ENCODE measurements at places on chromosomes 13 and 19. TPM values are rescaled to one million over a fixed set of nuclear protein-coding genes. Genes with fewer than 3 reads are reported as not detected.
A peak's percentile ranks its signal among the peaks of the same experiment; 100 is the strongest.

Gene HCST
- 7.4 TPM for total RNA-seq

Gene KCTD12
- total RNA-seq: 21.0 TPM

Gene CAPS
- 16.9 TPM for total RNA-seq

Gene UGGT2
- total RNA-seq: 17.6 TPM

DNA sequence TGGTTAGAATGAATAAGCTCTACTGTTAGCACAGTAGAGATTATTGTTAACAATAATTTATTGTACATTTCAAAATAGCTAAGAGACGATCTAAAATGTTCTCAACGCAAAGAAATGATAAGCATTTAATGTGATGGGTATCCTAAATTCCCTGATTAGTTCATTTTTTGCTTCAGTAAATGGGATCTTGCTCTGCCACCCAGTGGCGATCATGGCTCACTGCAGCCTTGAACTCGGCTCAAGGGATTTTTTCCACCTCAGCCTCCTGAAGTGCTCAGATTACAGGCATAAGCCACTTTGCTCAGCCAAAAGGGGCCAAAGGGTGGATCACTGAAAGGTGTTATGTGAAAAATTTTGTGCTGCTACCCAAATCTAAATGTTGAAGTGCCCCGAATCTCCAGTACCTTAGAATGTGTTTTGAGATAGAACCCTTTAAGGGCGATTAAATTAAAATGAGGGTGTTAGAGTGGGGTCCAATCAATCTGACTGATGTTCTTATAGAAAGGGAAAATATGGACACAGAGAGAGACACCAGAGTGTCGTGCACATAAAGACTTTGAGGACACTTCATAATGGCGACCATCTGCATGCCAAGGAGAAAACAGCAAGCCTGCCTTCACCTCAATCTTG lies 31.5 kb upstream of the ZNF766 start:
- peak; percentile 30 for DNase-seq
- H3K27me3 ChIP-seq: no peaks in the 10 kb centered on the region
- no peak overlapping the region for H3K4me3 ChIP-seq
- no peaks in the 10 kb centered on the region for H3K4me1 ChIP-seq
- no peak overlapping the region for H3K27ac ChIP-seq

Gene ZNF837
- total RNA-seq: 1.8 TPM

DNA sequence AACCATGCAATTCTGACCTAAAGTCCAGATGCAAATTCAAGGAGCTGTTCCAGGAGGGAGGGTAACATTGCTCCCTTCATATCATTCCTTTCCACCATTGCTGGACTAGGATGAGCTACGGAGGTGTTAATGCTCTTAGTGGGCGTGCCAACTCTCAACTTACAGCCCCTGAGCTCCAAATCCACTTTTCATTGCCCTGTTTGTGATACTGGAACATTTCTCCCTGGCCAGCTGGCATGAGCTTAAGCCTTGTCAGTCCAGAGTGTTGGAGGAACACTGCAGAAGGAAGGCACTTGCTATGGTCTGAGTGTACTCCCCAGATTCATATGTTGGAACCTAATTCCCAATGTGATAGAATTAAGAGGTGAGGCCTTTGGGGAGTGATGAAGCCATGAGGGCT lies 70.4 kb upstream of the FARP1 start:
- no peaks in the 10 kb centered on the region for H3K4me1 ChIP-seq
- no peaks in the 10 kb centered on the region for H3K27me3 ChIP-seq
- H3K27ac ChIP-seq: no peak overlapping the region
- H3K4me3 ChIP-seq: no peak overlapping the region
- H3K36me3 ChIP-seq: no peaks in the 10 kb centered on the region

- peaks cover 5% of the 10 kb centered on the region for H3K4me1 ChIP-seq
- H3K4me3 ChIP-seq: no peak overlapping the region
- no peaks in the 10 kb centered on the region for H3K27me3 ChIP-seq
- DNase-seq: no peak
- no peaks in the 10 kb centered on the region for H3K36me3 ChIP-seq
These were observed 3.8 kb downstream of the BCL2L12 start for GRCh38 chr19:49669516-49669915.

GRCh38 chr19:24033963-24034342 lies 53.0 kb upstream of the ZNF254 start:
- H3K36me3 ChIP-seq: no peaks in the 10 kb centered on the region
- peaks cover 11% of the 10 kb centered on the region for H3K4me1 ChIP-seq
- peak; percentile 41 for DNase-seq
- peak overlapping the region; percentile 70 for H3K4me3 ChIP-seq

DNA sequence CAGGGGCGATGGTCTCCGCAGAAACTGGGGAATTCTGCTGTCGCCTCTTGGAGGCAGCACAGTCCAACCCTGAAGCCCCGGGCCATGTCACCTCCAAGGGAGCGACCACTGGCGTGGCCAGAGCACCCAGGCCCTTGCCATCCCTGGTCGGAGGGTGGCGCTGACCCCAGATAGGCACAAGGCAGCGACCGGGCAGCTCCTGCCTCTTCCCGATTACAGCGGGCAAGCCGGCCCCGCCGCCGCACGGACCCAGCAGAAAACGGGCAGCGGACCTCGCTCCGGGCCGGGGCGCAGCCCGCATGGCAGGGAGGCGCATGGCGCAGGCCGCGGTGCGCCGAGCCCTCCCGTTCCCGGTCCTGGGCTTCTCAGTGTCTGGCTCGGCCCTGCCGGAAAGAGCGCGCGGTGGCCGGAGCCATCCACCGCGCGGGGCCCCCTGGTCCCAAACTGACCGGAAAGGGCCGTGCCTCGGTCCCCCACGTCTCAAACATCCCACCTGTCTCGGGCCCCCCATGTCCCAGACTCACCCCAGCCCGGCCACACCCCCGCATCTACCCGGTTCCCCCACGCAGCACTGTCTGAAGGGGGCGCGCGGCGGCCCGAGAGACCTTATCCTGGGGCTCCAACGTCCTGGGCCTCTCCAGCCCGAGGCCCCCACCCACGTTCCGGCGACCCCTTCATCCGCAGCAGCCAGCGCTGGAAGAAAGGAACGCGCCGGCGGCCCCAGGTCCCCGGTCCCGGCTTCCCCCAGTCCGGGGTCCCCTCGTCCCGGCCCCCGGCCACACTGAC lies 727 bp downstream of the CERS1 start:
- no peak overlapping the region for H3K27ac ChIP-seq
- peaks cover 11% of the 10 kb centered on the region for H3K36me3 ChIP-seq
- H3K27me3 ChIP-seq: no peaks in the 10 kb centered on the region
- H3K4me3 ChIP-seq: no peak overlapping the region

Gene ZNF493
- 13.7 TPM for total RNA-seq

Gene SHC2
- total RNA-seq: 76.2 TPM

GRCh38 chr13:107250628-107251027 lies 682.7 kb upstream of the ARGLU1 start:
- no peaks in the 10 kb centered on the region for H3K27me3 ChIP-seq
- H3K4me3 ChIP-seq: no peak overlapping the region
- DNase-seq: no peak
- no peaks in the 10 kb centered on the region for H3K4me1 ChIP-seq
- no peak overlapping the region for H3K27ac ChIP-seq
- H3K36me3 ChIP-seq: no peaks in the 10 kb centered on the region
